CD4-positive, alpha-beta T cell treated with Interleukin-6 for 4 hours (primary cell): ENCODE measurements at places on chromosomes 11 and 22.

DNA sequence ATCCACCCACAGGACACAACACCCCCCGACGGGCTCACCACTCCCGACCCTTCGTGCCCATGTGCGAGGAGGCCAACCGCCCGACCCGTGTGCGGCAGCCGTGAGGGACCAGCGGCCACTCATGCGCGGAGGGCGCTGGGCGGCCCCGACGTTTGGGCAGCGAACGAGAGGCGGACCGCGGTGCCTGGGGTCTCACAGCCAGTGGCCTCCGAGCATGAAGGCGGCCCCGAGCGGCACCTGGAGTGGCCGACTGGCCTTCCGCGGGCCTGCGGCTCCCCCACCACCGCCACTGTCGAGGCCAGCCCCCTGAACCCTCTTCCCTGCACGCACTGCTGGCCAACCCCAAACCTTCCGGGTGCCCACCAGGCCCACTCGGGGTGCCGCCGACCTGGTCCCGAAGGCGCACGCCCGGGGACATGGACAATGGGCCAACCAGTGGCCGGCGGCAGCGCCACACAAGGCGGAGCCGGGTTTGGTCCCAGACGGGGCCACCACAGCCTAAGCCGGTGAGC, 4274.9 kb upstream of the OR11H1 start:
- DNase-seq, result peak; percentile 1

GRCh38 chr22:46696229-46696518, 41.9 kb downstream of the CERK start:
- DNase-seq, result no peak

GRCh38 chr22:30422481-30423300, 2.9 kb upstream of the MTFP1 start:
- peak; percentile 23 for DNase-seq

DNA sequence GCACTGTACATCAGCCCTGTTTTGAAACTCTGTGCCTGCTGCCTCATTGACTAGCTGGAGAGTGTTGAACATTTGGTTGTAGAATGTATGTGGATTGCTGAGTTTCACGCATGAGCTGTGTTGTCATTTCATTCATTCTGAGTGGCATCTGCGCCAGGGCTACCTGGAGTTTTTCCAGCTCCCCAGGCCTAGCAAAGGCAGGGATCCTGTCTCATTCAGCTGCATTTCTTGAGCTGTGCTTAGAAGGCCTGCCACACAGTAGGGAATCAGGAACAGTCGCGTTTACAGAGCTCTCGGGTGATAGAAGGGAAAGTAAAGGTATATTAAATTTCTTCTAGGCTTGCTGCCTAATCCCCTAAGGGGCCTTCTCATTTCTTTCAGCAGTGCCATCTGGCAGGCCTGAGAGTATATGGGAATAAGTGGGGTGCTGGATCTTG, 44.3 kb downstream of the PTPRJ start:
- no peak for DNase-seq

DNA sequence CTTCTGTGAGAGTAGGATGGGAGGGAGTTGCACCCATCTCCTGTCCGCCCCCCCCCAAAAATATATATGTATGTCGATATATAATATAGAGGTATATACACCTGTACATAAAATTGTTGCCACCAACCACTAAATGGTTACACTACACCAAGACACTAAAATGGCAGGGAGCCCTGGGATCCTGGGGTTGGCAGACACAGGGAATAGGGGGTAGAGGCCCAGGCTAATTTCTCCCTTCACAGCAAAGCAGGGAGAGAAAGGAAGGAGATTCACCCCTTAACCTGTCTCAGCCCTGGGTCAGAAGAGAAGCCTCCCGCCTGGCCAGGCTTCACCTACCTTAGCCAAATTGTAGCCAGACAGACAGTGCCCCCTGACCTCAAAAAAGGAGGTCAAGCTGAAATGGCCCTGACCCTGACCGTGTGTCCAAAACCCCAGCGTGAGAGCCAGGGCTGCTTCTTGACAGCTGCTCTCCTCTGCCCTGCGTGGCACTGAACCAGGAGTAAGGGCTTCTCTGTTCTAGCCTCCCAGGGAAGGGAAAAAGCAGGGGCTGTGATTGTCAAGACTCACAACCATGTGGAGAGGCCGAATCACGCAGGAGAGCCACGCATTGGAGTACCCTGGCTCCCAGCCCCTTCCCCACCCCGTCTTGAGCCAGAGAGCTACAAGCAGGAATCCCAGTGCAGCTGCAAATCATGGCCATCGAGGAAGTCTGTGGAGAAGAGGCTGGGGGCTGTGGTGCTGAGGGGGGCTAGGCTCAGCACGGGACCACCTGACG, 40.5 kb downstream of the SGSM3 start:
- DNase-seq, result no peak

DNA sequence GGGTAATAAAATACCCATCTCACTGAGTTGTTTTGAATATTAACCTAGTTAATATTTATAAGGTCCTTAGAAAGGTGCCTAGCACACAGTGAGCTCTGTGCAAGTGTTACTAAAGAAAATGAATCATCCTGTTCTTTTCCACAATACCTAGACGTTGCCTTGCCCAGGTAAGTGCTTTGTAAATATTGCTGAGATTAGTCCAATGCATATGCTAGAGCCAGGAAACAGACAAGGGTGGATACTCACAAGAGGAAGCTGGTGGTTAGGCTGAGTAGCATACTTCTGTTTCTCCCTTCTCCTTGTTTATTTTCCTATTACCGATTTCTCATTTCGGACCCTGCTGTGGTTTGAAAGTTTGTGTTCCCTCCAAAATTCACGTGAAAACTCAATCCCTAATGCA, 58.1 kb upstream of the BARX2 start:
- DNase-seq, result no peak

GRCh38 chr11:64759131-64759721, 548 bp downstream of the PYGM start:
- DNase-seq, result no peak

- DNase-seq, result no peak
Measured at GRCh38 chr11:28819741-28820140, 711.6 kb downstream of the METTL15 start.

- no peak for DNase-seq
Measured at GRCh38 chr11:27204529-27204928, 158.5 kb downstream of the CCDC34 start.

GRCh38 chr11:45855308-45855707, 8.0 kb downstream of the CRY2 start:
- no peak for DNase-seq

DNA sequence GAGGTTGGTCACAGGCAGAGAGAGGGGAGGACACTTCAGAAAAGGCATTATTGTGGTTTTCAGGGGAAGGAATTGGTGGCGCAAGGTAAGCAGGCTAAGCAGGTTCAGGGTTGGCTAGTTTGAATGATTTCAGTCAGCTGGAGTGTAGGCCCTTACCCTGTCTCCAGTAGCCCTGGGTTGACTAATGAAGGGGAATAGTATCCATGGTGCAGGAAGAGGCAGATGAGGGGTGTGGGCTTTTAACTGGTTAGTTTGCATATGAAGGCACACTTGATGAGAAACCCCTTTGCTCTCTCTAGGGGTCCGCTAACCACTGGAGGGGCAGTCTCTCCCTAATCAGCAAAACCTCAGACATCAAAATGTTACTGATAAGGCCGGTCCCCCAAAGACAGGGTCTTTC, 249.7 kb downstream of the AASDHPPT start:
- DNase-seq, result no peak

- no peak for DNase-seq
Measured at GRCh38 chr11:132395434-132395833, 1025.0 kb downstream of the NTM start.

DNA sequence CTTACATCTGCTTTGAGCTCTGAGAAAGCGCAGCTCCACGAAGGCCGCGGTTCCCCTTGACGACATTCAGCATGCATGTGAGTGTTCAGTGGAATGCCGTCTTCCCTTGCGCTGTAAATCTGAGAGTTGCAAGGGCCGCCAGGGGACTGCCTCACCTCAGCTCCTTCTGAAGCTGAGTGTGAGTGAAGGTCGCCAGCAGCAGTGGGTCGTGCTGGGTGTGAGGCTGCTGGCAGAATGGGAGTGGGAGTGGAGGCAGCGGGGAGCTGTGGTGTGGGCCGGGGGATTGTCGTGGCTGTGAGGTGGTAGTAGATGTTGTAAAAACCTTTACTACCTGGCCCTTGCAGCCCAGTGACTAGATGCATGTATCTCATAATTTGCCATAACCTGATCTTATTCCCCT, 65.2 kb downstream of the PPP6R2 start:
- no peak for DNase-seq

DNA sequence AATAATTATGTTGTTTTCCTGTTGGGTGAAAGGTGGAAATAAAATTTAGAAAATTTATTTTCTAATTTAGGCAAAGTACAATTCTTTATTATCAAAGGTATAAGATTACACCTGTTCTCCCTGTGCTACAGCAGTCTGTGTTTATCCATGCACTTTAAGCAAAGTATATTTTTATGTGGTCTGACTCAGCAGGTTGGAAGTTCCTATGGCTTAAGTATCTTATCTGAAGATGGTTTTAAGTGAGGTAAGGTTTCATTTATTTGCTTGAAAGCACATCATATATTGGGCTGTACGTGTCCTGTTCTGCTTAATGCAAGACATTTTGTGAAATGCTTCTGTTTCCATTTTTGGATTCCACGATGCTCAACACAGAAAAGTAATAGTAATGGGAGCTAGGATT, 14.6 kb downstream of the PPME1 start:
- DNase-seq, result no peak

- DNase-seq, result no peak
Measured at GRCh38 chr11:90148900-90149299, 14.4 kb downstream of the NAALAD2 start.

DNA sequence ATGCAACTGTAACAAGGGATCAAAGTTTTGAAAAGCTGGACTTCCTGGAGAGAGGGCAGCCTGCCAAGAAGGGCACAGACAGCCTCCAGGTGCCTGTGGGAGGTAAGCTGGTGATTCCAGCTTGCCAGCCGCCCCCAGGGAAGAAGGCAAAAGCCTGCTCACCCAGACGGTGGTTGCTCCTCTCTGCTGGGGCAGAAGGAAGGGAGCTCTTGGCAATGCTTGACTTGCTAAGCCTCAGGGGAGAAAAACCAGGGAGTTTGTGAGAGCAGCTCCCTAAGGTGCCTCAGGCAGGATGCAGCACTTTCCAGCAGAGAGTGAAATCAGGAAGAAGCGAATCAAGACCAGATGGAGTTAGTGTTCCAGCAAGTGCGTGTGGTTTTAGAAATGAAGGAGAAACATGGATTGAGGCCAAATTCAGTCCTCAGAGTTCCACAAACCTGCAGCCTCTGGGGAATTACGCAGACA, 553.6 kb downstream of the BUD13 start:
- DNase-seq, result no peak

- DNase-seq, result no peak
Measured at GRCh38 chr11:44779736-44780520, 53.2 kb downstream of the TSPAN18 start.

DNA sequence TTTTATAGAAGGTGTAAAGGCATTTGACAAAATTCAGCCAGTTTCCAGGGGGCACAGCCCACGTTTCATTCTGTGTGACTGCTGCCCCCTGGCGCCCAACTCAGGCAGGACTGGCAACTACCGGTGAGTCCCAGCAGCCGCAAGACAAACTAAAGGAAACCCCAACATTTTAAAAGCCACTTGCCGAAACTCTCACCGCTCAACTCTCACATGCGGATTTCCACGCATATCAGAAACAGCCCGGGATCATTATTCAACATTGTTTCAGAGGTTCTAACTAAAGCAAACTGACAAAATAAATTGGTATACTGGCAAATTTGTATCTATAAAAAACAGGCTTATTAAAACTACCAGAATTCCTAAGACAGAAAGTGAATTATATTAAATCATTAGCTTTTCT, 48.2 kb downstream of the MORC2 start:
- DNase-seq, result peak; percentile 89

DNA sequence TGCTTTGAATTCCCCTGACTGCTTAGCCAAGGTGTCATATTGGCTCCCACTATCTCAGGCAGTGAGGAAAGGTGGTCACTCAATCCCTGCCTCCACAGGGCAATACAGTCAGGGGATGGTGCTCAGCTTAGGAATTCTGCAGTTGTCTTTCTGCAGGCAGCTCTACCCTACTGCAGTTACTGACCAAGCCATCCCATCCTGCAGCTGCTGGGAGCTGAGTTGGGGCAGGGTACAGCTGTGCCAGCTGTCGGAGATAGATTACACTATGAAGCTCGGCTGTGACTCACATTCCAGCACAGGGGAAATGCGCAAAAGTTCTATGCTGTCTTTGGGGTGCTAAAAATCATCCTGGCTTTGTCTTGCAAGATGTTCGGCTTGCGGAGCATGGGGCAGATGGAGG, 4.4 kb upstream of the DAGLA start:
- no peak for DNase-seq

GRCh38 chr22:27996529-27996925, 77.5 kb upstream of the PITPNB start:
- DNase-seq, result no peak

GRCh38 chr11:11182261-11182660, 170.8 kb downstream of the CSNK2A3 start:
- DNase-seq, result no peak

GRCh38 chr11:86888164-86889000, 66.8 kb downstream of the FZD4 start:
- no peak for DNase-seq

- DNase-seq, result no peak
Measured at GRCh38 chr11:68988491-68988890, 7.7 kb upstream of the MRGPRD start.

DNA sequence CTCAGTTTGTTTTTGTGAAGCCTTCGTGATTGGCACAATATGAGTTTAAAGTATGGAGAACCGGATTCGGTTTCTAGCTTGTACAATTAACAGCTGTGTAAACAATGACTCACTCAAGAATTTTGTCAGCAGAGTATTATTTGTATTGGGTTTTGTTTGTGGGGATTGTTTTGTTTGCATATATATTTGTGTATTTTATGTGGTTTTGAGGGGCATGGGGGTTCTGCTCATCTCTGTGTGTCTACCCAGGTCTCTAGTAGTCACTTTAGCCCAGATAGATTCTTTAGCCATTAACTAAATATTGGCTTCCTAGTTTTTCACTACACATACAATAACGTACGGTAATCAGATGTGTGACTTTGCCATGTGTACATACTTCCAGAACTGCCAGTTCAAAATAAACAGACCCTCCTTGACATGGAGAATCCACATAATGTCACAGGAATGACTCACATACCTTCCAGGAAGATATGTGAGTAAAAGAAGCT, 7.5 kb upstream of the MS4A7 start:
- no peak for DNase-seq

GRCh38 chr11:106986261-106986660, 32.0 kb downstream of the GUCY1A2 start:
- no peak for DNase-seq

DNA sequence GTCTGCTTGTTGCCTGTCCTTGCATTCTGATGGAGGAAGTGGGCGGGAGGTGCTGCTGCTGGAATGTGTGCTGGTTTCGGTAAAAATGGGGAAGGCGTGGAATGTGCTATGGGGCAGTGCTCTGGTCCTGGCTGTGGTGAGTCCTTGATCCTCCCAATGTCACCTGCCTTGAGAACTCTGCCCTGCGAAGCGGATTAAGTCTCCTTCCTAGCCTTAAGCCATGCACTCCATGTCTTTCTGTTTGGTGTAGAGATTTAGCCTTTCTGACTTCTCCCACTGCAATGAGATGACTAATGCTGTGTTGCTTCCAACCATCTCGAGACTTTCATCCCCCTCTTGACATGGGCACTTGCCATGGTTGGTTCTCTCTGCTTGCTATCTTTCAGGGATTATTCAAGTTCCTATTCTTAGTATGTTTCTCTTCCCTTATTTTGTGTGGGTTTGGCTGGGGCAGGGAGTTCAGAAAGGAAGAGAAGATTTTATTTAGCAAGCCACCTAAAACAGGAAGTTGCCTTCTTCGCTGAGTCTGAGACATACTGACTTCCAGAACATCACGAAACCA, 687.9 kb downstream of the NTM start:
- DNase-seq, result no peak
